ENCODE measurements at places on chromosomes 2 and 18.

DNA sequence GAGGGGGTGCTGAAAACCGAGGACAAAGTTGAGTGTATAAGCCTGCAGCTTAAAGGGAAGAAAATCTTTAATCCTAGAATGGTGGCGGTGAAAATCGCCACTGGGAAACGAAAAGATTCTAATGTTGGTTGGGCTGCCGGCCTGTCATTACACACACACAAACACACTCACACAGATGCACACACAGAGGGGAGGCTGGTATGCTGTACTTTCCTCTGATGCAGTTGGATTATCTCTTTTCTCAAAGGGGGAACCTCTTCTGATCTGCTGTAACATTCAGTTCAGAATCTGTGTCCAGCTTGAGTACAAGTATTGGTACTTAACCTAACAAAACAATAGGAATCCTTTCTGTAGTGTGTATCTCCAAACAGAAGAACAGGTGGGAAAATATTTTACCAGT, 39.0 kb downstream of the ANXA4 start:
- no peak for DNase-seq

DNA sequence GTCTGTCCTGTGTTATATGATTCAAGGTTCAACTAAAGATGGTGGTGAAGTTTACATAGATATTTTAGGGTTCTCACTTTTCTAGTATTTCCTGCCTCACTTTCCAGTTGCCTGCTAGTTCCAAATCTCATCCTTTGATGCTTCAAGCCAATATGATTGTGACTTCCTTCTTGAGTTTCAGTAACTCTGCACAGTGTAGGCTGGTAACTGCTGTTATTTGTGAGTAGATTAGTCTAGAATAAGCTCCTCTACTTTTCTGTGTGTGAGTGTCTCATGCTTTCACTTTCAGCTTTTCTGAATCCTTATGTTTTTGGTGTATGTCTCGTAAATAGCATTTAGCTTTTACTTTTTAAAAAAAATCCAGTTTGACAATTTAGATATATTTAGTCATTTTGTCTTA, 42.6 kb downstream of the GALNT1 start:
- no peak for DNase-seq

- DNase-seq, result no peak
Measured at GRCh38 chr2:232928551-232929302, 58.7 kb downstream of the SNORC start.

DNA sequence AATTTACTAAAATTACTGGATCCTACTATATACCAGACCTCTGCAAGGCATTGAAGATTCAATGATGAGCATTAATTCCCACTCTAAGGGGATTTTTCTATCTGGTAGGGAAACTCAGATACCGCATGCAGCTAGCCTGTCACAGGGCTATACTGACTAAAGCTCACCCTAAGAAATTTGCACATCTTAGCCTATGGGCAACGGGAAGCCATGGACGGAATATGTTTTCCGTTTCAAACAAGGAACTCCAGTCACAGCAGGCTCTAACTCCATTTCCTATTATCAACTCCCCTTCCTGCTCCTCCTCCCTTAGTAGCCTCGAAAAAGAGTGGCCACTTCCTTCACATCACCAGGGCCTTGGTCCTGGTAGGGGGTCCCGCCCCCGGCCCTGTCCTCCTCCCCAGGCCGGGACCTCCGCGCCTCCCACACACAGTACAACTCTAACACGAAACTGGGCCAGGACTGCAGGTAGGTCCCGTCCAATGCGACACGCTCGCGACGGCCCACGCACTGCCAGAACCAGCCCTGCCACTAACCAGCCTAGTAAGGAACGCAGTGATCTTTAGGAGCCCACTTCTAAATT, 659 bp upstream of the COX5B start:
- DNase-seq, result no peak

GRCh38 chr2:197198890-197199289, 111.7 kb downstream of the ANKRD44 start:
- peak; percentile 34 for DNase-seq

DNA sequence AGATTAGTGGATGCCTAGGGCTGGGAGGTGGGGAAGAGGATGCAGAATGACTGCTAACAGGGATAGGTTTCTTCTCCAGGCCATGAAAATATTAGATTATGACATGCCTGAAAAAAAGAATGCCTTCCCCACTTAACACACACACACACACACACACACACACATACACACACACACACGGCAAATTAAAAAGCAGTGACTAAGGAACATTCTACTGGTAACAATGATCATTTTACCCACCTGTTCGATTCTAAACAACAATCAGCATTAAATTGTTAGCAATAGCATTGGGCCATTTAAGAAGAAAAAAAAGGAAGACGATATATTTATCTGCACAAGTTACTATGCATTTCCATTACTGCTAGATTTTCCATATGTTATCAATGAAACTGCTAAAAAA, 10.8 kb downstream of the CACNB4 start:
- DNase-seq, result no peak

GRCh38 chr2:158300394-158300793, 156.2 kb downstream of the CCDC148 start:
- DNase-seq, result no peak

DNA sequence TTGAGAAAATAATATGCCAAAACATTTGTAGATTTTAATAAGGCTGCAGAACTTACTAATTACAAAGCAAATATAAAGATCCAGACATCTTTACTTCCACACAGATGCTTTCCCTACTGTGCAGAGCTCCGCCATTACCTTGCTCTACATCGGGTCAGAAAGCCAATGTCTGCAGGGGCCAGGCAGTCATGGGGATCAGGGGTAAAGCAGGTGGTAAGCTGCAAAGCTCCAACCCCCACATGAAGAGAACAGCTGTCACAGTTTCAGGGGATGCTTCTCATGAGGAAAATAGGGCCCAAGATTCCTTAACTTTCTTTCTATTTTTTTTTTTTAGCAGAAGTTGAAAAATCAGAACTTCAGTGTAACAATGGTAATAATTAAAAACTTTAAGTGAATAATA, 102.7 kb downstream of the DCC start:
- DNase-seq, result no peak

GRCh38 chr2:29448096-29448688, 333.0 kb downstream of the CLIP4 start:
- no peak for DNase-seq

- DNase-seq, result peak; percentile 34
Measured at GRCh38 chr2:200862532-200863000, 1.9 kb downstream of the CLK1 start.

DNA sequence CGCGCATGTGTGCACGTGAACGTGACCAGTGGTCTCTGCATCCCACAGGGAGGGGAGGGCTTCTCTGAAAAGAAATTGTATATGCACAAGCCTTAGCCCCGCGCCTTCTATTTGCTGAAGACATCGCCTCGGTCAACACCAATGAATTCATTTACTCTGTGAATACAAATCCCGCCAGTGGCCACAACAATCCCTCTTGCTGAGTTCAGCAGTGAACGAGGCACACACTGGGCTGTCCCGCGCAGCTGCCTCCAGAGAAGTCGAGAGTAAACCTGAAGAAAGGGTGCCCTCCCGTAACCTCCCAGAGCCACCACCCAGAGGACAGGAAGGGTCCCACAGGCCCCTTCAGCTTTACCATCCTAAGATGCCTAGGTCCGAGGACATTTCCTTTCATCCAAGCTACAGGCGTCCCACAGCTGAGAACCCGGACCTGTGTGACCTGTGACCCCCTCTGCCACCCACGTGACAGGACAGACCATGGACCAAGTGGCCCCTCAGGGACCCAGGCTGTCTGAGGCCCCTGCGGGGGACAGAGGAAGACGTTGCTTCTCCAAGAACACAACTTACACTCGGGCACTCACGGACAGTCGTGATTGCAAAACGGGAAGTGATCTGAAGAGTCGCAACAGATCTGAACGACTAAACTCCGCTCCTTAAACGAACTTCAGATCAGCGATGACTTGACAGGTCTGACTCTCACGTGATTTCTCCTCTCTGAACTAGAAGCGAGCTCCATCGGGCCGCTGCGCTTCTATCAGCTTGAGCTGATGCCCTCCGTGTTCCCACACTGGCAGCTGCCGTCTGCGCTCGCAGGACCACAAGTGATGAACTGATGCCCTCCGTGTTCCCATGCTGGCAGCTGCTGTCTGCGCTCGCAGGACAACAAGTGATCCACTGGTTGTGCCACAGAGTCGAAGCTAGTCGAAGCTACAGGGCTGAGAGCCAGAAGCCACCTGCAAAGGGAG, 92.7 kb downstream of the ZNF516 start:
- DNase-seq, result no peak
